ENCODE measurements at places on chromosomes 12 and 14. TPM values are rescaled to one million over a fixed set of nuclear protein-coding genes. Genes with fewer than 3 reads are reported as not detected.

Gene RNU4-1
- 564 TPM for total RNA-seq

Gene OSBPL8
- total RNA-seq = 63.7 TPM

Gene AICDA
- total RNA-seq = not detected

Gene HOXC12
- not detected for total RNA-seq

Gene LRRK2
- 0.90 TPM for total RNA-seq

Gene TMEM30B
- total RNA-seq = 10.5 TPM

Gene SNRNP35
- 10.3 TPM for total RNA-seq

Gene CISTR
- total RNA-seq = not detected

Gene CCDC175
- not detected for total RNA-seq

Gene KLRB1
- not detected for total RNA-seq

Gene SSPN
- total RNA-seq = 0.26 TPM

Gene MMP14
- total RNA-seq = 140 TPM

Gene ZFP36L1
- total RNA-seq = 15.5 TPM
